ENCODE measurements at places on chromosomes 12 and 14. TPM values are rescaled to one million over a fixed set of nuclear protein-coding genes. Genes with fewer than 3 reads are reported as not detected.

- H3K27me3 ChIP-seq = no peaks in the 10 kb centered on the region
- no peak for DNase-seq
- H3K27ac ChIP-seq = no peak overlapping the region
- H3K4me3 ChIP-seq = no peak overlapping the region
- H3K36me3 ChIP-seq = no peaks in the 10 kb centered on the region
These were observed 141.6 kb upstream of the MAX start for GRCh38 chr14:65243766-65244442.

GRCh38 chr12:51407604-51408003, 16.4 kb upstream of the GALNT6 start:
- H3K36me3 ChIP-seq = no peaks in the 10 kb centered on the region
- no peak overlapping the region for H3K4me3 ChIP-seq
- H3K4me1 ChIP-seq = peaks cover 4% of the 10 kb centered on the region
- H3K27me3 ChIP-seq = no peaks in the 10 kb centered on the region

DNA sequence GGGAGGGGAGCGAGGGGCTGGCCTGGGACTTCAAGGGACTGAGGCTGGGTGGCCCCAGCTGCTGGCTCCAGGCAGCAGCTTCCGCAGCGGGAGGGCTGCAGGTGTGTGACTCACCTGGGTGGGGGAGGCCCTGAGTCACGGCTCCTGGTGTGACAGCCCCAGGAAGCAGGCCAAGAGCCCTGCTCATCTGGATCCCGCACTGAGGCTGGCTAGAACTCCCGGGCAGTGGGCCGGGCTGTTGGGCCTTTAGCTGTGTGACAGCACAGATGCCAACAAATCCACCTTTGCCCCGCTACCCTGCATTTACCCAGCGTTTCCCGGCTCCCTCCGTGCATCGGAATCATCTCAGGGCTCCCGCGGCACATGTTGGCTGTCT, 180.0 kb upstream of the PRMT8 start:
- no peak overlapping the region for H3K4me3 ChIP-seq
- no peaks in the 10 kb centered on the region for H3K36me3 ChIP-seq
- H3K27me3 ChIP-seq = peaks cover 8% of the 10 kb centered on the region

DNA sequence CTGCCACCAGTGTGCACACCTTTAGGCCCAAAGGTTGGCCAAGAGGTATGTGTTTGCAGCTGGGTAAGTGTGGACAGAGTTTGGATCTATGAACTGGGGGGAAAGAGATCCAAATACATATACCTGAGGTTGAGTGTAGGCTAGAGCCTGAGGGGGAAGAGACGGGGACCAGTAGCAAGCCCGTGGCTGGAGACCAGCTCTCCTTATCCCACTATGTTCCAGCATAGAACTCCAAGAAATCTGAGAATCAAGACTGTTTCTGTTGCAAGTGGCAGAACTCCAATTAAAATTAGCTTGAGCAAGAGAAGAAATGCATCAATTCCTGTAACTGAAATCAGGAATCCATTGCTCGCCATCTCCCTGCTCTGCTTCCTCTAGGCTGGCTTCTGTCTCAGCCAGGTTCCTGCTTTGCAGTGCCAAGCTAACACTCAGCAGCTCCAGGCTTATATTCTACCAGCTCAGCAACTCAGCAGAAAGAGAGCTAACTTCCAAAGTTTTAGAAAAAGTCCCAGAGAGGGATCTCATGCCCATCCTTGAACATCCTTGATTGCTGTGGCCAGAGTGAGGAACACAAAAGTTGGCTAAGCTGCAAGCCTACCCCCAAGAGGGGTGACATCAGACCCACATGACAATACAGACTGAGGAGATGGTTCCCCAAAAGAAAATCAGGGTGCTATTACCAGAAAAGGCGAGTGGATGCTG, 1.5 kb upstream of the PCK2 start:
- H3K4me1 ChIP-seq = peaks cover 17% of the 10 kb centered on the region
- no peak for DNase-seq
- no peaks in the 10 kb centered on the region for H3K36me3 ChIP-seq
- no peaks in the 10 kb centered on the region for H3K27me3 ChIP-seq

DNA sequence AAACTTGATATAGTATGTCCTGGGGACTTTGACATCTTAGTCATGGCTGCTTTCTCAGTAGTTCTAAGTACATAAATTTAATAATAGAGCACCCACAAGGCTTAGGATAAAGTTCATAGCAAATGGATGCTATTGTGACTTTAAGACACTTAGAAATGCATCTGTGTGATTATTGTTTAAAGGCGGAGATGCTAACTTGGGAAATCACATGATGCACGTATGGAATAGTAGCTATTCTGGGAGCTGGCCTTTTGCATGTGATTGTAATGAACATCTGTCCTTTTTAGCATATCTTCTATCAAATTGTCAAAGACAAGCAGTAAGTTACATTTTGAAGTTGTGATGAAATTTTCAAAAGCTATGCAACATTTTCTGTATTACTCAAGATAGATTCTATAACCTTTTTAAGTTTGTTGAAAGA, 46.7 kb upstream of the ATP2A2 start:
- no peaks in the 10 kb centered on the region for H3K4me1 ChIP-seq
- DNase-seq = no peak
- H3K27ac ChIP-seq = no peak overlapping the region

- peak; percentile 17 for DNase-seq
- no peaks in the 10 kb centered on the region for H3K4me1 ChIP-seq
- H3K36me3 ChIP-seq = no peaks in the 10 kb centered on the region
- no peaks in the 10 kb centered on the region for H3K27me3 ChIP-seq
These were observed 1.8 kb upstream of the FBXO21 start for GRCh38 chr12:117192057-117192456.

GRCh38 chr12:114955414-114956014, 271.5 kb upstream of the TBX3 start:
- no peak overlapping the region for H3K4me3 ChIP-seq
- no peak overlapping the region for H3K27ac ChIP-seq
- H3K4me1 ChIP-seq = peaks cover 13% of the 10 kb centered on the region
- H3K27me3 ChIP-seq = no peaks in the 10 kb centered on the region

GRCh38 chr12:2582631-2583030, 212.1 kb upstream of the FKBP4 start:
- H3K4me1 ChIP-seq = no peaks in the 10 kb centered on the region
- no peaks in the 10 kb centered on the region for H3K27me3 ChIP-seq
- H3K4me3 ChIP-seq = no peak overlapping the region
- DNase-seq = no peak
- H3K36me3 ChIP-seq = no peaks in the 10 kb centered on the region

GRCh38 chr14:105447651-105448640, 26.7 kb upstream of the CRIP2 start:
- DNase-seq = no peak
- H3K4me3 ChIP-seq = no peak overlapping the region
- peaks cover 18% of the 10 kb centered on the region for H3K36me3 ChIP-seq
- no peaks in the 10 kb centered on the region for H3K27me3 ChIP-seq
- no peak overlapping the region for H3K27ac ChIP-seq
- H3K4me1 ChIP-seq = peaks cover 4% of the 10 kb centered on the region

Gene ZFYVE26
- total RNA-seq = 50.6 TPM

Gene ADCY4
- 36.3 TPM for total RNA-seq

Gene HOXC12
- not detected for total RNA-seq

Gene LPAR5
- total RNA-seq = 1.9 TPM

Gene RNF34
- 49.2 TPM for total RNA-seq

Gene LRCOL1
- total RNA-seq = 1.4 TPM

Gene GSC
- not detected for total RNA-seq
